Testis (tissue), 5 donors: ENCODE measurements at places on chromosomes 12 and 14.

- H3K36me3 ChIP-seq, result no peaks in the 10 kb centered on the region
- H3K27me3 ChIP-seq, result no peaks in the 10 kb centered on the region
- peak; percentile 56 for DNase-seq
- H3K27ac ChIP-seq, result no peak overlapping the region
- H3K4me1 ChIP-seq, result peaks cover 12% of the 10 kb centered on the region
- no peak overlapping the region for H3K4me3 ChIP-seq
These were observed 133.7 kb downstream of the AEBP2 start for GRCh38 chr12:19572920-19573558.

- no peaks in the 10 kb centered on the region for H3K27me3 ChIP-seq
- peak overlapping the region; percentile 43 for H3K4me3 ChIP-seq
- peaks cover 34% of the 10 kb centered on the region for H3K4me1 ChIP-seq
- DNase-seq, result no peak
These were observed 10.7 kb downstream of the STAC3 start for GRCh38 chr12:57240066-57240921.

- no peak overlapping the region for H3K4me3 ChIP-seq
- no peaks in the 10 kb centered on the region for H3K27me3 ChIP-seq
- no peak for DNase-seq
- H3K27ac ChIP-seq, result no peak overlapping the region
These were observed 31.1 kb upstream of the POC1B start for GRCh38 chr12:89556976-89557375.

GRCh38 chr12:113137861-113138783 is 2.6 kb upstream of the RASAL1 start:
- no peak for DNase-seq
- H3K27ac ChIP-seq, result no peak overlapping the region
- no peaks in the 10 kb centered on the region for H3K36me3 ChIP-seq
- no peak overlapping the region for H3K4me3 ChIP-seq

- H3K4me3 ChIP-seq, result no peak overlapping the region
- H3K27ac ChIP-seq, result no peak overlapping the region
- no peaks in the 10 kb centered on the region for H3K27me3 ChIP-seq
- H3K36me3 ChIP-seq, result no peaks in the 10 kb centered on the region
- DNase-seq, result no peak
These were observed 532.5 kb downstream of the VRK1 start for GRCh38 chr14:97329701-97330100.

DNA sequence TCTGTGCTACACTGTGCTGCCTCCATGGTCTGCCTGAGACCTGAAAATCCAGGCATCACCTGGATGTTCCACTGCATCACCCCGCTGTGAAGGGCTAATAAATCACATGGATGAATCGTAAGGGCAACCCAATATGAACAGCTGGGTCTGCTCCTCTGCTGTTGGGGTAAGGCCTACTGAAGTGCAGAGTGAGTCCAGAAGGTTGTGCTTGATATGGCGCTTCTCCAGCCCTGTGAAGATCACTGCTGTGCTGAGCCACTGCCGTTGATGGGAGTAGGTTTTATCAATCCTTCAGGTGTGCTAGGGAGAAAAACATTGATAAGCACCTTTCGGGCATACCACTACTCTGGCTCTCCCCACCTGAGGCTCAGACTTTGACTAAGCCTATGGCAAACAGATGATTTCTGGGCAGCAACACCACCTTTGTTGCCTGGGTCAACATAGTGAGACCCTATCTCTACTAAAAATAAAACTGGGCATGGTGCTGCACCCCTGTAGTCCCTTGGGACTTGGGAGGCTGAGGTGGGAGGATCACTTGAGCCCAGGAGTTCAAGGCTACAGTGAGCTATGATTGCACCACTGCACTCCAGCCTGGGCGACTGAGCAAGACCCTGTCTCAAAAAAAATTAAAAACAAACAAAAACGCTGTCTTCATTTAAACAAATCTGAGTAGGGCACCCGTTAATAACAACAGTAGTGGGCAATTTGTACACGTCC is 1.7 kb downstream of the ACVRL1 start:
- H3K27me3 ChIP-seq, result no peaks in the 10 kb centered on the region
- no peak overlapping the region for H3K27ac ChIP-seq
- DNase-seq, result no peak
- no peak overlapping the region for H3K4me3 ChIP-seq
- H3K36me3 ChIP-seq, result no peaks in the 10 kb centered on the region

GRCh38 chr14:67690011-67690410 is 5.6 kb downstream of the RDH11 start:
- no peaks in the 10 kb centered on the region for H3K4me1 ChIP-seq
- H3K27ac ChIP-seq, result no peak overlapping the region
- no peak overlapping the region for H3K4me3 ChIP-seq
- no peaks in the 10 kb centered on the region for H3K36me3 ChIP-seq
- DNase-seq, result no peak

DNA sequence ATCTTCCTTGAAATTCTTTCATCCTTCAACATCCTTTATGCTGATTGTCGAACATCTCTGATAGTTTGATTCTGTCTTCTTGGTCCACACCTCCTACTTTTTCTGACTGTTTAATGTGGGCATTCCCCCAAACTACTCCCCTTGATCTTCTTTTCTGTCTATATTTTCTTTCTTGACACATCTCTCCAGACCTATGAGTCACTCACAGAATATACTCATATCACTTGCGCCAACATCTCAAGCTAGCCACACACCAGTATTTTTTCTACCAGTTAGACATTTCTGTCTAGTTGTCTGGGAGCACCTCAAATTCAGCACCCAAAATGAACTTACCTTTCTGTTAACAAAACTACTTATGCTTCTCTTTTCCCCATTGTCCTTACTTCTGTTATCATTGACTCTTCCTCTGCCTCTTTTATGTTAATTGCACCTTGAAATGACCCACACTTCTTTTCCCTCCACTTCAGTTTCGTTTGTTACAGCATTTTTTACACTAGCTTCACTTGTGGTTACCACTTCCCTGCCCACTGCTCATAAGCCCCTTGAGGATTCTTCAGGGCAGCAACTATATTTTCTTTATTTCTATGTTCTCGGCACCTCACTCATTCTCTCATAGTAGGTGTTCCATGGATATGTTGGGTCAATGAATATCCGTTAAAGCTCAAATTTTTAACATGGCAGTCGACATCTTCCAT is 33.5 kb downstream of the TSHR start:
- no peak for DNase-seq
- no peak overlapping the region for H3K4me3 ChIP-seq
- no peaks in the 10 kb centered on the region for H3K36me3 ChIP-seq
- no peaks in the 10 kb centered on the region for H3K4me1 ChIP-seq
- H3K27ac ChIP-seq, result no peak overlapping the region

GRCh38 chr12:105253866-105254513 is 18.0 kb upstream of the APPL2 start:
- H3K27ac ChIP-seq, result no peak overlapping the region
- no peak for DNase-seq
- peaks cover 27% of the 10 kb centered on the region for H3K4me1 ChIP-seq

- H3K36me3 ChIP-seq, result no peaks in the 10 kb centered on the region
- no peak overlapping the region for H3K27ac ChIP-seq
- no peaks in the 10 kb centered on the region for H3K27me3 ChIP-seq
- H3K4me1 ChIP-seq, result peaks cover 4% of the 10 kb centered on the region
These were observed 673 bp upstream of the TTC9 start for GRCh38 chr14:70640938-70641547.

DNA sequence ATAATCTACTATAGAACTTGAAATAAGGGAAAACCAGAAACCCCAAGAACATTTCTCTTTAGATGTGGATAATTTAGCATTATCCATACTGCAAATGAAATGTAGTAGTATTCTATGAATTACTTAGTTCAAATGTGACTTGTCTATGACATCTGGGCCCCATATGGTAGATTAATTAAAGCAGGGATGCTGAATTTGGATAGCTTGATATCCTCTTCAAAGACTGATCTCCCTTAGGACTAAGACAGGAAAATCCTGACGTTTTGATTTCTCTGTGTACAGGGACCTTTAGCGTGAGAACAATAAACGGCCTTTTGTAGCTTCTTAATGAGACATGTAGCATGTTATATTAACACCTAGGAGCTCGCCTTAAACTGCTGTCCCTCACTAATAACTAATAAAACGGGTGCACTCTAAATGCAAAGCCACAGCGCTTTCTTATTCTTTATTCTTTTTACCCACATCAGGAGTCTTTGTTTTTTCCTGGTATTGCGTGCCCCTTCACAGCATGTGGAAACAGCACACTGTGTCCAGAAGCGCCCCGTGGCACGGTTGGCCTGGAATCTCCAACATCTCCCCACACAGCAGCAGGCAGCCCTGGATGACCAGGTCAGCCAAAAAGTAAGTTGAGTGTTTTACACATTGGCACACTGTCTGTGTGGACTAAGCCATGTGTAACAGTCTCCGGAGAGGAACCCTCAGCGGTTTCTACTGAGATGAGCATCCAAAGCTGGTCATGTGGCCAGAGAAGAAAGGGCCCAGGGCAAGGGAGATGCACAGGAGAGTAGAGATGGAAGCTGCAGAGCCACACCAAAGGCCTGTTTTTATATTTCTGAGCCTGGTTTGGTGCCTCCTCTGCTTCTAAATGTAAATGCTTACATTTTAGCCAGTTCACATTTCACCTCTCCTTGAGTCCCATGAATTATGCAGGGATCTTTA is 93.1 kb downstream of the SRGAP1 start:
- H3K27me3 ChIP-seq, result no peaks in the 10 kb centered on the region
- H3K36me3 ChIP-seq, result no peaks in the 10 kb centered on the region
- no peak for DNase-seq
- H3K4me1 ChIP-seq, result peaks cover 24% of the 10 kb centered on the region
- no peak overlapping the region for H3K4me3 ChIP-seq

DNA sequence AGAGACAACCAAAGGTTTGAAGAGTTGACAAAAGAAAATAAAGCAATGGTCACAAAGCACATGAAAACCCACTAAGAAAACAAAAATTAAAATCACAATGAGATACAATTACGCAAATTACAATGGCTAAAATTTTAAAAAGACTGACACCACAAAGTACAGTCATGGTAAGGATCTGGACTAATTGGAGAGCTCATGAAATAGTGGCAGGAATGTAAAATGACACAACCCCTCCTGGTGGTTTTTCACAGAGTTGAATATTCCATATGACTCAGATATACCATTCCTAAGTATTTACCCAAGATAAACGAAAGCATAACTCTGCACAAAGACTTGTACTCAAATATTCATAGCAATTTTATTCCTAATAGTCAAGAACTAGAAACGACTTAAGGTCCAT is 65.9 kb downstream of the NOVA1 start:
- DNase-seq, result no peak
- no peaks in the 10 kb centered on the region for H3K36me3 ChIP-seq
- no peaks in the 10 kb centered on the region for H3K4me1 ChIP-seq
- H3K27me3 ChIP-seq, result no peaks in the 10 kb centered on the region

GRCh38 chr12:105492591-105493545 is 162.4 kb downstream of the C12orf75 start:
- H3K27me3 ChIP-seq, result no peaks in the 10 kb centered on the region
- H3K4me3 ChIP-seq, result no peak overlapping the region
- H3K27ac ChIP-seq, result no peak overlapping the region
- no peak for DNase-seq
- no peaks in the 10 kb centered on the region for H3K4me1 ChIP-seq

DNA sequence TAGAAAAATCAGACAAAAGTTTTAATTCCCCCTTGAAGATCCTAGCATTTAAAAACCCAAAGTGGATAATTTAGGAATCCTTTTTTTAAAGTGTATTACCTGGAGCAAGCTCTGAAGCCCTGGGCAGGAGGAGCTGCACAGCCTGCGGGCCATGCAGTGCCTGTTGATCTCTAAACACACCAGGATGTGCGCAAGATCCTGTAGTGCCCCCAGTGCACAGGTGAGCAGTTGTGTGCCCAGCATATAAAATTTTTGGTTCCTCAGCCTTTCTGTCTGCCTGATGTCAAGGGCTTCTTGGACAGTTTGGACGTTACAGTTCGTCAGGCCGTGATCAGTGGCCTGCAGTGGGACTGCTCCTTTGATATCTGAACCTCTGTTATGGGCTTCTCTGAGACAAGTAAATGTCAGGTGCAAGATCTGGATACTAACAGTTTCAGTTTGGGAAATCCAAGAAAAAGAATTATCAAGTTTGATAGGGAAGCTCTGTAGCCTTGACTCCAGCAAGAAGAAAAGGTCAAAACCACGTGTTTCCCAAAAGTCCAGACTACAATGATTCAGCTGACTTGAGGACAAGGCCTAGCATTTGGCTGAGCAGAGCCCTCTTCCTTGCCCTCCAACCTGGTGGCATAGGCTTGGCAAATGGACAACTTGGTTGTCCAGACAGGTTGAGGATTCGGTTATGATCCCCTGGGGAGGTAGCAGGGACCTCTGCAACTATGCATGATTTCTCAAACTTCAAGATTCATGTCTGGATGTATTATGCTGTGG is 1.0 kb downstream of the ATXN7L3B start:
- H3K4me1 ChIP-seq, result peaks cover 28% of the 10 kb centered on the region
- H3K27me3 ChIP-seq, result no peaks in the 10 kb centered on the region

GRCh38 chr12:104870797-104871196 is 87.3 kb downstream of the SLC41A2 start:
- no peak for DNase-seq
- H3K36me3 ChIP-seq, result no peaks in the 10 kb centered on the region
- H3K4me1 ChIP-seq, result no peaks in the 10 kb centered on the region
- no peak overlapping the region for H3K4me3 ChIP-seq
- H3K27me3 ChIP-seq, result no peaks in the 10 kb centered on the region
- no peak overlapping the region for H3K27ac ChIP-seq

- no peaks in the 10 kb centered on the region for H3K36me3 ChIP-seq
- no peak overlapping the region for H3K4me3 ChIP-seq
- no peaks in the 10 kb centered on the region for H3K4me1 ChIP-seq
These were observed 31.7 kb downstream of the GRIP1 start for GRCh38 chr12:66647034-66647691.

GRCh38 chr12:41709463-41710285 is 435.0 kb downstream of the GXYLT1 start:
- H3K27me3 ChIP-seq, result no peaks in the 10 kb centered on the region
- H3K4me3 ChIP-seq, result no peak overlapping the region
- H3K4me1 ChIP-seq, result no peaks in the 10 kb centered on the region
- no peaks in the 10 kb centered on the region for H3K36me3 ChIP-seq
- H3K27ac ChIP-seq, result no peak overlapping the region
- no peak for DNase-seq

DNA sequence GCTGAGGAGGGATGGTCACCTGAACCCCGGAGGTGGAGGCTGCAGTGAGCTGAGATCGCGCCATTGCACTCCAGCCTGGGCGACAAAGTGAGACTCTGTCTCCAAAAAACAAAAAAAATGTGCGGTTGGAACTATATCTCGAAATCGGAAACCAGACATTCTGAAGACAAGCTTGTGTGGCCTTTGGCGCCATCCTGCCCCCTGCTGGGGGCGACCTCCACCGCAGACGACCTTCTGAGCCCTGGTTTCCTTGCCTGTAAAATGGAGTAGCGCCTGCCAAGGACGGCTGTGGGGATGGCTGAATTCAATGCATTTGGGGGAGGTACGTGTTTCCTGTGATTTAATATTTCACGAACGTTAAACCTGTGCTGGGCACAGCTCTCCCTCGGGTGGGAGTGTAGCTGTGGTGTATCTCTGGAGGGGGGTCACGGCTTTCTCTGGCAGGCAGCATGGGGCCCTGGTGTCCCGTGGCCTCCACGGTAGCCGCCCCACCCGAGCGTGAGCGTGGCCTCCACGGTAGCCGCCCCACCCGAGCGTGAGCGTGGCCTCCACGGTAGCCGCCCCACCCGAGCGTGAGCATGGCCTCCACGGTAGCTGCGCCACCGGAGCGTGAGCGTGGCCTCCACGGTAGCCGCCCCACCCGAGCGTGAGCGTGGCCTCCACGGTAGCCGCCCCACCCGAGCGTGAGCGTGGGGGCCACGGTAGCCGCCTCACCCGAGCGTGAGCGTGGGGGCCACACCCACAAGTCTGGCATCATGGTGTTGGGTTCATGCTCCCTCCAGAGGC is 55.3 kb downstream of the LRCOL1 start:
- no peaks in the 10 kb centered on the region for H3K36me3 ChIP-seq
- H3K27ac ChIP-seq, result no peak overlapping the region
- no peak overlapping the region for H3K4me3 ChIP-seq
- DNase-seq, result no peak
- H3K4me1 ChIP-seq, result peaks cover 4% of the 10 kb centered on the region
